Inflammatory macrophage (primary cell): ENCODE measurements at places on chromosomes 6 and 20.

DNA sequence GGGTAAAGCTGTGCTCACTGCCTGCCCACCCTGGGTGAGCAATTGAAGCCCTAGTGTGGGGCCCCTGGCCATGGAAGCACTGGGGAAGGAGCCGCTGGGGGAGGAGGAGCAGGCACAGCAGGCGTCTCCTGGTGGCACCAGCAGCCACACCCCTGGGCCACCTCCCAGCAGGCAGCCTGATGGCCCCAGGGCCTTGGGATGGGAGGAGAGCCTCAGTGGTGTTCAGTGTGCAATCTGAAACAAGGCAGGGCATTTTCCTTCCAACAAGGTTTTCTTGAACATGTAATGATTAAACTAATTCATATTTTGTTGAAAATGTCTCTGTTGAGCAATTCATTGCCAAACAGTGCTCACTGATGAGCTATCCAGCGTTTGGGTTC, 151.0 kb downstream of the ZDHHC14 start:
- no peak for DNase-seq

- DNase-seq, result no peak
Observed at GRCh38 chr20:17848249-17849048, 120.1 kb downstream of the SNX5 start.

DNA sequence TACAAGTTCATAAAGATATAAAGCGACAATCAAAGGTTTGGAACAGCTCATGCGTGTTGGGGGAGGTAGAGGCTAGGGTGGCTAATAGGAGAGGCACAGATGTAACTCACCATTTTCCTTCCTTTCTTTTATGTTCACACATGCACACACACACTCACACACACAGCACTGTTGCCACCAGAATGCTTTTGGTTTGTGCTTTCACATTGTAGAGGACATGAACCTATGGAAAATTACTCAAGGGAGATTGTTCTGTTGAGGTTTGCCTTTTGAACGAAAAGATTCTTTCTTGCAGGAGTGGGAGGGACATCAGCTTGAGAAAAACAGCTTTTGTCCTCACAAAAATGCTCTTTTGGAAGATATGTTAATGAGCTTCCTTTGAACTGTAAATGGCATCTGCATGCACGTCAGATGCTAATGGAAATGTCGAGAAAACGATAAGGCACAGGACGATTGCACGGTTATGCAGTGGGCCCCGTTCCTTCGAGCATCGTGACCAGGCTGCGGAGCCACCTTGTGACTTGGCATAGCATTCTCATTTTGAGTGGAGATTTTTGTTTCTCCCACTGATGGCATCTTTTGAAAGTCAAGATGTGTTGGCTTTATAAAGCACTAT, 724.1 kb downstream of the KIF16B start:
- DNase-seq, result no peak

DNA sequence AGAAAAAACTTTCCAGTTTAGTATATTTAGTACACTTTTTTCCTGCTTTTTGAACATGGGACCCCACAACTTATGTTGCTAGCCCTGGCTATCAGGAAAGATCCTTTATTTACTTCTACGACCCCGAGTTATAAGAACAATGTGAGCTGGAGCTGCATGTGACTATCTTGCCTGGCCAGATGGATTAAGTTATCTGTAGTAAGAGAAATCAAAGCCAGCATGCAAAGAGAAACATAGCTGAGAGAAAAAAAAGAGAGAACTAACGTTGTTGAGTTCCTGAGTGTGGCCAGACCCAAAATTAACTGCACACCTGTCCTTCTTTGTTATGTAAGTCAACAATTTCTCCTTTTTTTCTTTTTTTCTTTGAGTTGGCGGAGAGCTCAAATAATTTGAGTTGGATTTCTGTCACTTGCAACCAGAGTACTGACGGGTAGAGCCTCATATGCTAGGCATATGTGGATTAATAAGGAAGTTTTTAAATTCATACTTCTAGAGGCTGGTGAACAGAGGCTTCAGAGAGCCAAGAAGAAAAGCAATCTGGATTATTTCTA, 219.5 kb downstream of the HACE1 start:
- DNase-seq, result no peak

GRCh38 chr6:29236634-29237033, 64.9 kb upstream of the OR14J1 start:
- DNase-seq, result no peak

- DNase-seq, result no peak
Observed at GRCh38 chr6:52643158-52643557, 27.8 kb upstream of the TMEM14A start.

- DNase-seq, result no peak
Observed at GRCh38 chr20:11118802-11119380, 445.1 kb upstream of the JAG1 start.

DNA sequence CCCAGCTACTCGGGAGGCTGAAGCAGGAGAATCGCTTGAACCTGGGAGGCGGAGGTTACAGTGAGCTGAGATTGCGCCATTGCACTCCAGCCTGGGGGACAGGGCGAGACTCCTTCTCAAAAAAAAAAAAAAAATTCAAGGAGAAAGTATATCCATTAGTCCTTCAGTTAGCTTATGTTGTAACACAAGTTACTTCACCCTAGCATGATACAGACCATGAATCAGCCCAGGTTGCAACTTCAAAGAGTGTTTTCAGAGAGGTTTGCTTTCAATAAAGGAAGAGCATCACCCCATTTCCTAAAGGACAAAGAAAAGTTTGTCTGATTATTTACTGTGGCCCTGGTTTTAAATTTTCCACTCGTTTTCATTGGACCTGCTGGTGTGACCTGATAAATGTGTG, 73.0 kb downstream of the SERAC1 start:
- DNase-seq, result no peak

DNA sequence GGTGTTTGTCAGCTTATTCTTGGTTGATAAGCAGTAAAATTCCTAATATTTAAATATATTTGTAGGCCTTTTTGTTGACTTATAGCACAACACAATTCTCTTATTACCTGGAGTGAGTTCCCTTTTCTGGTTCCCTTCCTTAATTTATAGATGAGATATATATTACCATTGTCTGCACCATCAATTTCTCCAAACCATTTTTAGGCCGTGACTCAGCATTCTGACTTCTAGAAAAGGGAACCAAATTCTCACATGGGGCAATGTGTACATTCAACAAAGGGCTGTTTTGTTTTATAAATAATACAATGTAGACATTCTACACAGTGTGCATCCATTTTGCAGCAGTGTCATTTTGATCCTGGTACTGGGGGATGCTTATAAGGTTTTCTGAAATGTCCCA, 52.8 kb downstream of the NCOA7 start:
- peak; percentile 71 for DNase-seq

DNA sequence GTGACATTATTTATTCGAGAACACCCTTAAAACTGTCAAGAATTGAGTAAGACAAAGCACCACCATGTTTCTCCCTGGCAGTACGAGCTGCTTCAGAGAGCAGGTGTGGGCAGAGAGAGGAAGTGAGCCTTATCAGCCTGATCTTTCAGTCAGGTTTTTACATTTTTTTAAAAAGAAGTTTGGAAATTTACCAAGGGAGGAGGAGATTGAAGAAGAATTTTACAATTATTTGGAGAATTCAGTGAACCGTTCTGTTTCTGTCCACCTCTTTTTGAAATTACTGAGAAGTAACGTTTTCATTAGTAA, 75.5 kb downstream of the ZDHHC14 start:
- no peak for DNase-seq

DNA sequence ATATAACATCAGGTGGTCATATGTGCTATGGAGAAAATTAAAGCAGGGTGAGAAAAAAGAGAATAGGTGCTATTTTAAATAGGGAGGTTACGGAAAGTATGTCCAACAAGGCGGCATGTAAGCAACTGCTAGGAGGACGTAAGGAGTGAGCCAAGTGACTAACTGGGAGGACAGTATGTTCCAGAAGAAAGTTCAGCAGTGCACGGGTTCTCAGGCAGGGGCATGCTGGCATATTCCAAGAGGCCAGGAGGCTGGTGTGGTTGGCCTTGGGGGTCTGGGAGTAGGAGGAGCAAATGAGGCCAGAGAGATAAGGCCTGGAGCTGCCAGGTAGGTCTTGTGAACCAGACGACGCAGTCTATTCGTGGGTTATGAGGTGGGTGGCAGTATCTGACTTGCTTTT, 112.4 kb downstream of the ARMC2 start:
- DNase-seq, result no peak

- DNase-seq, result no peak
Observed at GRCh38 chr20:47040506-47041125, 146.0 kb downstream of the EYA2 start.

DNA sequence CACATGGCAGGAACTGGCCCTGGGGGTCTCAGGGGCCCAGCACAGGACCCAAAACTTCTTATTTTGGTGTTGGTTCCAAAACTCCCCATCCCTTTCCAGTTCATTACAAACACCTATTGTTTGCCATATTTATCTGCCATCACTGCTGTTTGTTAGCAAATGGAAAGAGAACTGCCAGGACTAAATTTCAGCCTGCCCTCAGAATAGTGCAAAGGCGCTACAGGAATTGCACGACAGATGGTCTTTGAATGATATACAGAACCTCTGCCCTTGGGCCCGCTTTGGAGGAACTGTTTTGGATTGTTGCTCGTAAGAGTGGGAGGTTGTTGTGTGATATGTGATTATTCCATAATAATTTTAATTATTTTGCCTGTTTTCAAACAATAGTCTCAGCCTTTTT, 199.0 kb upstream of the FBXL4 start:
- no peak for DNase-seq

GRCh38 chr6:79421707-79422484, 115.3 kb downstream of the LCA5 start:
- DNase-seq, result no peak

GRCh38 chr6:125192610-125192930, 39.0 kb downstream of the TPD52L1 start:
- no peak for DNase-seq

DNA sequence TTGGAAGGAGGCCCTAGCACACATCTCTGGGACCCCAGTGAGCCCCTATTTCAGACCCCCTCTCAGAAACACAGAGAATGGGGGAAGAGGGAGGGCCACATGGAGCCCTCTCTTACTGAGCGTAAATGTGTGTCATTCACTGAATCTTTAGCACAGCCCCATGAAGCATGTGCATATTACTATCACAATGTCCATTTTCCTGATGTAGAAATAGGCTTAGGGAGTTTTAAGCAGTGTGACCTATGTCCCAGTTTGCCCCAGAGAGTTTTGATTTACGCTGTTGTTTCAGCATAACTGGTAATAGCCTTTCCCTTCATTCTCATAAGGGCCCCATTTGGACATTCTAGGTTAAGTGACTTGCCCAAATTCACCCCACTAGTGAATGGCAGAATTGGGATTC, 25.0 kb upstream of the TCP11 start:
- no peak for DNase-seq

DNA sequence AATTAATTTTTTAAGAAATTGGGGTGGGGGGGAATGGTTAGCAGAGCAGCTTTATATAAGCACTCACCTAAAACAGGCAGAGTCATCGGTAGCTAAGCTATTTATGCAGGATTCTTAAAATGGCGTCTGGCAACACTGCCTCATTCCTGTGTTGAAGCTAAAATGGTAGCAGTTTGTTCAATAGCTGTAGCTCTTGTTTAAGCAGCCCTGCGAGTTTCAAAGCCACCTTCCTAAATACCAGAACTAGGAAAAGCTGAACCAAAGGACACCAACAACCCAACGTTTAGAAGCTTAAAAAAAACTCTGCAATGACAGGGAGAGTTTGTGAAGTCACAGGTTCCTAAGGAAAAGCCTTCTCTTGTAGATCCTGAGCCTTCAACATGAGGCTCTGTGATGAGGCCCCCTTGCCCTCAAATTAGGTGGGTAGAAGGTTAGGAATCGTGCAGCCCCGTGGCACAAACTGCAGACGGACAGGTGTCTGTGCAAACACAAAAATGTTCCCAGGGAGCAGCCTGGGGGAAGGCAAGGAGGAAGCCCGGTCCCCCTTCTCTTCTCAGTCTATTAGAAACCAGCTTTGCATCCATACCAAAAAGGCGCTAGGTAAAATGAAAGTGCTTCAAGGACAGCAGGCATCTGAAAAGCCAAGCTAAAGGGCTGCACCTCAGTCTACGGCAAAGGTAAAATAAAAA, 4.7 kb downstream of the ZMYND8 start:
- DNase-seq, result peak; percentile 32

GRCh38 chr6:85364344-85364743, 85.5 kb upstream of the NT5E start:
- DNase-seq, result no peak

GRCh38 chr6:44925100-44925739, 402.9 kb upstream of the RUNX2 start:
- peak; percentile 62 for DNase-seq

- no peak for DNase-seq
Observed at GRCh38 chr6:43788301-43788700, 18.3 kb downstream of the VEGFA start.

GRCh38 chr6:32195652-32195901, 3.1 kb upstream of the GPSM3 start:
- peak; percentile 100 for DNase-seq

DNA sequence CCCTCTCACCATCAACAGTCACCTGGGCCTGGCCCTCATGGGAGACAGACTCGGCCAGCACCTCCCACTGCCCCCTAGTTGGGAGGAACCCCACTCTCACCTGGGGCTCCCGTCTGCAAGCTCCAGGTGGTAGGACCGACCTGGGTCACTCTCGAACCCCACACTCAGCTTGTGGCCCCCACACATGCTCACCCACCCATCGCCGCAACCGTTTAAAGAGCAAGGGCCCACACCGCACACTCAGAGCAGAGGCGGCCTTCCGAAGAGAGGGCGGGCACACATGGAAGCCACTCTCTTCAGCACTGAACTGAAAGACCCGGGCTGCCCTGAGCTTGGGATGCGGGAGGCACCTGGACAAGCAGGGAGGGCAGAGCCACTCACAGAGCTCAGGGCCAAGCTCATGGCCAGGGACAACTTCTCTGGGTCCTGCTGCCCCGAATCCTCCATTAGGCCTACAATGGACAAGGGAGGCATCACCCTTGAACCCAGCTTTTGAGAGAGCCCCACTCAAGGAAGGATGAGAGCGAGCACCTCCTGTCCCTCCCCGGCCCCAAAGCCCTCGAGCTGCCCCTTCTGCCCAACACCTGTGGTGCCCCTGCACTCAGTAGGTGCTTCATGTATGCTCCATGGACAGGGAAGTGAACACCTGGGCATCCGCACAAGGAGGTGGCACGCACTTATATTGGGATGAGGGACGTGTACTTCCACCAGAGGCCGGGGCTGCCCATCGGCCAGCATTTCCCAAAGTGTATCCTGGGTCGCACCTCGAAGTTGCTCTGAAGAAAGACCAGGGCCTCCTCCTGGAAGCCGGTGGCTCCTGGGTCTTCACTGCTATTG, 50.4 kb downstream of the YTHDF1 start:
- DNase-seq, result no peak

- no peak for DNase-seq
Observed at GRCh38 chr6:37862992-37863391, 43.5 kb downstream of the ZFAND3 start.

- DNase-seq, result no peak
Observed at GRCh38 chr6:87421576-87421975, 13.8 kb downstream of the CFAP206 start.

GRCh38 chr6:170237999-170238740, 52.7 kb downstream of the DLL1 start:
- DNase-seq, result no peak

DNA sequence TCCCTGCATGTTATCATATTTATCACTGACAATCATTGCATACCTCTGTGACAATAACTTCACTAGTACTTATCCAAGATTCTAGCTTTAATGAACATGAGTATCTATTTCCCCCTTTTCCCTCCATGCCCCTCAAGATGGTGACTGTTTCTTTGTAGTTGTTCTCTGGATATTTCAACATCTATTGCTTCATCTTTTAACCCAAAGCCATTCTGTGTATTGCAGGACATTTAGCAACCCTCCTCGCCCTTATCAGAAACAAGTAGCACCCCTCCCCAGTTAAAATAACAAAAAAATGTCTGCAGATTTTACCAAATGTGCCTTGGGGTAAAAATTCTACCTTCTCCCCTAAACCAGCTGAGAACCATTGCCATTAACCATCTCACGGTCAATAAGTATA, 979.8 kb upstream of the MANEA start:
- no peak for DNase-seq
